ENCODE measurements at places on chromosomes 13 and 19.
A peak's percentile ranks its signal among the peaks of the same experiment; 100 is the strongest.

DNA sequence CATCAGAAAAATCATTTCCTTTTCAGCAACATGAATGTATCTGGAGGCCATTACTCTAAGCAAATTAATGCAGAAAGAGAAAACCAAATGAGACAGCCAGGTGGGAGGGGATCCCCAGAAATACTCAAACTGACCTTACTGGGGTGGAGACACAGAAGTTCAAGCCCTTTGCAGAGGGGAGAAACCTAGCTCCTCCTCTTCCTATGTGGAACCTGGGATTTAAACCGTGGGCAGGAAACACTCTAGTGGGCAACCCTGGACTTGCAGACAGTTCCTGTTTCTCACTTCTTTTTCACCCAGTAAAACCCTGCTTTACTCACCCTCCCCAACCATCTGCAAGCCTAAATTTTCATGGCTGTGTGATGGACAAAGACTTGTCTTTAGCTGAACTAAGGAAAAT lies 61.3 kb downstream of the SLITRK6 start:
- DNase-seq, result no peak

- DNase-seq, result no peak
Observed at GRCh38 chr19:50514346-50515167, 844 bp upstream of the ASPDH start.

DNA sequence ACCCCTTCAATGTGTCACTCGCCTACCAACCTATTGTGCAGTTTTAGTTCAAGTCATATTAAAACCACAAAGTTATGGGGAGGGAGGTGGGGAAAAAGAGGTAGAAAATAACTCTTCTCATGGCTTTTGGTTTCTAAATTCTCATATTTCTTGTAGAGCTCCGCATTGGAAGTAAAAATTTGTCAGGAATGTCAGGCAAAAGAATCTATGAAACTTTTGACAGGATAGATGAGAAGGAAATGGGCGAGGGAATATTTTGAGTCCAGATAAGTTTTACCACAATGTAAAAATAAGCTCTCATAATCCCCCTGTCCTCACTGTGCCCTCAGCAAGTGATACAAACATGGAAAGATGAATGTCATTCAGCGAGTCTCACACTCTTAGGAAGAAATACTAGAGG lies 270.4 kb downstream of the DLEU7 start:
- no peak for DNase-seq

DNA sequence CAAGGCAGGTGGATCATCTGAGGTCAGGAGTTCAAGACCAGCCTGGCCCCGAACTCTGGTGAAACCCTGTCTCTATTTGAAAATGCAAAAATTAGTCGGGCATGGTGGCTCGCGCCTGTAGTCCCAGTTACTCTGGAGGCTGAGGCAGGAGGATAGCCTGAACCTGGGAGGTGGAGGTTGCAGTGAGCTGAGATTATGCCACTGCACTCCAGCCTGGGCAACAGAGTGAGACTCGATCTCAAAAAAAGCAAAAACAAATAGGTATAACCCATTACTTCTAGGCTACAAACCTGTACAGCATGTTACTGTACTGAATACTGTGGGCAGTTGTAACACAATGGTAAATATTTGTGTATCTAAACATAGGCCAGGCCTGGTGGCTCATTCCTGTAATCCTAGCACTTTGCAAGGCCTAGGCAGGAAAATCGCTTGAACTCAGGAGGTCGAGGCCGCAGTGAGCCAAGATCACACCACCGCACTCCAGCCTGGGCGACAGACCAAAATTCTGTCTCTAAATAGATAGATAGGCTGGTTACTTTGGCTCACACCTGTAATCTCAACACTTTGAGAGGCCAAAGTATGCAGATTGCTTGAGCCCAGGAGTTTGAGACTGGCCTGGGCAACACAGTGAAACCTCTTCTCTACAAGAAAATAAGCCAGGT lies 63.5 kb downstream of the MYO9B start:
- no peak for DNase-seq

GRCh38 chr13:40350283-40350992 lies 316.0 kb downstream of the FOXO1 start:
- no peak for DNase-seq

GRCh38 chr13:98721825-98722510 lies 30.5 kb downstream of the SLC15A1 start:
- DNase-seq, result no peak

GRCh38 chr19:3985643-3986259 lies 488 bp upstream of the EEF2 start:
- no peak for DNase-seq

GRCh38 chr19:47863514-47863936 lies 4.5 kb downstream of the TPRX2 start:
- peak; percentile 87 for DNase-seq

DNA sequence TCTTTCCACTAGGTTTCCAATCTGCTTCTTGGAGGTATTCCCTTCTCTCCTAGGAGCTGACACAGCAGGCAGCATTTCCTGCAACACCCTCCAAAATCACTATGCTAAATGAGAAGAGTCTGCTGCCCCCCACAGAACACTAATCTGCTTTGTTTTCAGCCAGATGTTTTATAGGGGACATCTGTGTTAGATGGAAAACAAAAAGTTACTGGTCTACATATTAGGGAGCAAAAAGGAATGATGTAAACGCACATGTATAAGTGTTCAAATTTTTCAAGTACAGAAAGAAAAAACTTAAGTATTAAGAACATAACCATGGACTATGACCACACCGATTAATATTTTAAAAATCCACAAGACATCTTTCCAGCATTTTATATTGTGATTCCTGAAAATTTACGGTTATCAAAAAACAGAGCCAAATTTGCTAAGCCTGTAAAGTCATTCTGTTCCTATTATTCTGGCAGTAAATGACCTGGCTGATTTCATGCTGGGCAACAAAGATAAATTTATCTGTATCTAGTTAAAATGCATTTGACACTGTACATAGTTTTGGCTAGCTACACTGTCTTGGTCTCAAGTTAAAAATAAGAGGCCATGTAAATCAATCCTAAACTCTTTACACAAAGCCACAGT lies 63.3 kb downstream of the DCLK1 start:
- no peak for DNase-seq

DNA sequence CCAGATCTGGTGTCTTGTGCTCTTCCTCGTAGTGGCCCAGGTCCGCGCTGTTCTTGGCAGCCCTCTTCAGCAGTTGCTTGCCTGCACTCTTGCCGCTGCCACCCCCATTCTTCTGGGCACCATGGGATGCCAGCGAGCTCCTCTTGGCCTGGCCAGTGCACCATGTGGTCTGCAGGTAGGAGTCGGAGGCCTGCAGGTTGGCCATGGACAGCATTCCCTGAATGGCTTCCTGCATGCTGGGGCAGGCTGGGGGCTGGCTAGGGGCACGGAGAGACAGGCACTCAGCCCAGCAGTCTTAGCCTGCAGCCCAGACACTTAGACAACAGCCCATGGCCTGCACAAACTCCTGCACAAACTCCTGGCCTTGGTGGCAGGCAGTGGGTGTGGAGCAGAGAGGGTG lies 234.9 kb downstream of the TUBA3C start:
- DNase-seq, result no peak

DNA sequence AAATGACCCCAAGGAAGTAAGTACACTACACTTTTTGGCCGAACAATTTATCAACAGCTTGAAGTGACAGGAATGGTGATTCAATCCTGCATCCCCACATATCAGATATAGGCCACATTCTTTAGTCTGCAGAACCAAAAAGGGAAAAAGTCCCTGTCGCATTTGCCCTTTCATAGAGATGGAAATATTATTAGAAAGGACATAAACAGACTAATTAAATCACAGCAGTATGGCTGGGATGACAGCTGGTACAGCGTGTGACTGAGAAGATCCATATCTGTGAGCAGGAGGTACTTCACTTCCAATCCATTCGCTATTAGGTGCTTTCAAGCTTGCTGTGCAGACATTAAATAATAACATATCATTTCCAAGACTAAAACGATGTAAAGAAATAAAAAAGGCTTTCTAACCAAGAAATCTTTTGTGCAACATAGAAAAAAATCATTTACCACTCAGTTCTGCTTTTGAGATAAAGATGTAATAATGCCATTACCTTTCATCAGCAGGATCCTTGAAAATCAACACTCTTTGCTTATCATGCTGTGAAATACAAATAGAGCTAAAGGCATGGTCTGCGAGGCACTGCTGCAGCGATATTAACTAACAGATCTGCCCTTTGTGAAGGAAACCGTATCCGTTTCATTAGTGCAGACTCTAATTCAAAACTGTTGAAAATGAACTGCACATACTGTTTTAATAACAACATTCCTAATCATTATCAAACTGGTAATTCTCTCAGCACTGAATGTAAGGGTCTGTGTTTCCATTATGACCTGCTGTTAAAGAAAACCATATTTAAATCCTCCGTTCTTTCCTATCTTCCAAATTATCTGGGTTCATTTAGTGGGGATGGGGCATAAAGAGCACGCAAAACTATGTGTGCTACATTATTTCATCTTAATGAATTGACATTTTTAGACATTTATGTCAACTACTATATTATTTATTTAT lies 245.6 kb downstream of the DACH1 start:
- DNase-seq, result no peak

Data from omental fat pad (tissue), 4 donors.